ENCODE measurements at places on chromosomes 5 and 9. TPM values are rescaled to one million over a fixed set of nuclear protein-coding genes. Genes with fewer than 3 reads are reported as not detected.

GRCh38 chr5:173089581-173089980 lies 33.4 kb downstream of the CREBRF start:
- no peak for DNase-seq

DNA sequence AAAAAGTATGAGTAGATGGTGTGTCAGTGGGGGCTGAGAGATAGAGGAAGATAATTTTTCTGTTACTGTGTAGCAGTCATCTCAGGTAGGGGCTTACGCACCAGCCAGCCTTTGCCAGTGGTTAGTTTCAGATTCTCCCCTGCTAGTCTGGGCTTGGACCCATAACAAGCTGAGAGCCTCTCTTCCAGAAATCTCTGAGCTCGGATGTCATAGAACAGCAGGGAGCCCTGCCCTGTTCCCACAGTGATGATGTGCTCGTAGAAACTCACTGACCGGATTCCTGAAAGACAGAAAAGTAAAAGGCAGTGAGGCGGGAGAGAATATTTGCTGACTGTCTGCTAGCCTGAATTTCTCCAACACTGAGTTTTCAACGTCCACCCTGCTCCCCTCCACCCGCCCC lies 37.2 kb downstream of the DCAF12 start:
- DNase-seq: peak; percentile 30

Gene RMRP
- polyA plus RNA-seq: not detected

GRCh38 chr5:17898766-17899165 lies 264.5 kb downstream of the TAF11L14 start:
- no peak for DNase-seq

- DNase-seq: no peak
Measured at GRCh38 chr5:16505140-16505891, 39.7 kb upstream of the ZNF622 start.

Gene PCDHA10
- 0.03 TPM for polyA plus RNA-seq

Gene CA9
- polyA plus RNA-seq: 0.26 TPM

Gene ASPN
- polyA plus RNA-seq: 0.64 TPM

GRCh38 chr9:121589986-121590385 lies 61.4 kb upstream of the DAB2IP start:
- DNase-seq: no peak

DNA sequence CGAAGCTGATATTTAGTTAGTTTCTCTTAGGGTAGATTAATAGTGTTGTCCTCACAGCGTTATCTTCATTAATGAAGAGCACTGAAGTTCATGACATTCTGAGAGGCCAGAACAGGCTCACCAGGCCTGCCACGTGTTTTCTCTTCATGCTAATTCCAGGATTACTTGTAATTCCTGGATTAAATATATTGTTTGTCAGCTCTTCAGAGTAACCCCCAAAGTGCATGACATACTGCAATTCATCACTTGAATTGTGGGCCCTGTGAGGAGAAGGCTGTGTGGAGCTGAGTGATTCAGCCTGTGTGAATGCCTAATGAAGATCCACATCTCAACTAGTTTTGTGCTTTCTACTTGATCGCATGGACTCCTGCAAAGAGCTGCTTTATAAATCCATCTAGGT lies 401.0 kb upstream of the ADAMTSL1 start:
- DNase-seq: no peak

DNA sequence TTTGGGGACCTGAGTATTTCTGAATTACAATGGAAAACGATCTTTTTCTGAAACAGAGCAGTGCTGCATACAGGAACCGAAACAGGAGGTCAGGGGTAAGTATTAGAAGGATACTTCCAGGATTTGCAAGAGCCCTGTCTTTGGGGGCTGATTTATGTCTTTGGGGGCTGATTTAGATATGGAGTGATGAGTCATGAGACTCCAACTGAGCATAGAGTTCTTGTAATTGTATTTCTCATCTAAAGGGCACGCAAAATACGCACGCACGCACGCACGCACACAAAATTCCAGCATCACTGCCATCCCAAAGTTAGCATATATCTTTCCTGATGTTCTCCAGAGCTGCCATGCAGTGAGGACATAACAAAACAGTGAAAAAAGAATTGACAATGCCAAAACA lies 414.8 kb upstream of the CCNH start:
- no peak for DNase-seq

Gene LHX3
- not detected for polyA plus RNA-seq

DNA sequence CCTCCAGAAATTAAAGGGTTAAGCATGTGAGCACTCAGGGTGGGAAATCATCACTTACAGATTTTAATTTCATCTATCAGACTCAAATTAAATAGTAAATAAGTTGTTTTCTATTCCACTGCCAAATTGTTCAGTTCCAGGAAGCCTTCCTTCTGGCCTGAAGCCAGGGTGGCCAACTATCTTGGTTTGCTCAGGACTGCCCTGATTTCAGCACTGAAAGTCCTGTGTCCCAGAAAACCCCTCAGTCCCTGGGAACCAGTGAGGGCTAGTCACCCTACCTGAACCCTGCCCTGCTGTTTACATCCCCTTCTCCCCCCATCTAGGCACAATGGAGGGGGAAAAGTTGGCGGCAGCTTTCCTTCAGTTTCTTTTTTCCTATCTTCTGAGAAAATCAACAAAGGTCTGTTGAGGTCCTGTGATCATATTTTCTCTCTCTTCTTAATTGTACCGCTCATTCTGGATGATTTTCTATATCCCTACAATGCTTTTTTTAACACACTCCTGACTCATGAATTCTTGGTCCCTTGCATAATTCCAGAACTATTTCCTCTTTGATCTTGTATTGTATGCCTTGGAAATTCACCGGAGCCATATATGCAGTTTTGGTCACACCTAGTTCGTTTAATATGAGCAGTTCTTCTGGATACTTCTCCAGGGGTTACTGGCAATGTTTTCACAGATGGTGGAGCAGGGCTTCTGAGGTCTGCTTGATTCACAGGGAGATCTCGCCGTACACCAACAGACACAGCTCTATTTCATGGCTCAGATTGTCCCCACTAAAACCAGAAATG lies 103.8 kb downstream of the MAP1B start:
- DNase-seq: no peak

Gene CCIN
- polyA plus RNA-seq: 0.03 TPM

- no peak for DNase-seq
Measured at GRCh38 chr5:132408965-132409364, 39.5 kb downstream of the SLC22A5 start.

Data from spleen (tissue), 13 donors.